T1000 (cell line): ENCODE measurements at places on chromosomes 5 and 9.

GRCh38 chr5:87120518-87121303 lies 147.0 kb upstream of the RASA1 start:
- no peak for DNase-seq

DNA sequence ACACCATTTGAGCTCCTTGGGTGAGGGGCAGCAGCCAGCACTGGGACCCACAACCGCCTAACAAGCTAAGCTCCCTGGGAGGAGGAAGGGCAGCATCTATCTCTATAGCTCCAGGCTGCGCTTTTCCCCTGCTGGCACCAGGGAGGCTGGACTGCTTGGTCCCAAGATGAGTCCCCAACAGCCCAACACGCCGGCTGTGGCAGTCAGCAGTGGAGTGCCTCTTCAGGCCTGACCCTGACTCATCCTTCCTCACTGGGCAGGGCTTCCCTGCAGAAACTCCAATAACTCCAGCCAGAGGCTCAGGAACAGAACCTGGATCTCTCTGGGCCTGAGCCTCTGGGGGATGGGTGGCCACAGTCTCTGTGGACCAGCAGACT lies 113.7 kb upstream of the ADAMTS16 start:
- DNase-seq, result no peak

DNA sequence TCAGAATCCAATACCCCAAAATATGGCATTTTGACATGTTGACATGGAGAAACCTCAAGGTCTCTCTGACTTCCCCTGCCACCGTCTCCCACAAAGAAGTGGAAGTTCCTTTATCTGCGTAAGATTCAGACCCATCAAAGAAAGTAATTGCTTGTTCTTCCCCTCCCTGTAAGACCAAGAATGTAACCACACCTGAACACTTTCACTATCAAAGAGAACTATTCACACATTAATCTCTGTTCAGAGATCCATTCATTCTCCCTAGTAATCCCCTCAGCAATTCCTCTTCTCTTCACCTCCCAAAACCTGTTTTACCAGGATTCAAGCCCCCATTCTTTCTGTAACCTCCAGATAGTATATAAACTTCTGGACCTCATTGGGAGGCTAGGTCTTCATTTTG lies 4.1 kb upstream of the SLC1A1 start:
- no peak for DNase-seq

DNA sequence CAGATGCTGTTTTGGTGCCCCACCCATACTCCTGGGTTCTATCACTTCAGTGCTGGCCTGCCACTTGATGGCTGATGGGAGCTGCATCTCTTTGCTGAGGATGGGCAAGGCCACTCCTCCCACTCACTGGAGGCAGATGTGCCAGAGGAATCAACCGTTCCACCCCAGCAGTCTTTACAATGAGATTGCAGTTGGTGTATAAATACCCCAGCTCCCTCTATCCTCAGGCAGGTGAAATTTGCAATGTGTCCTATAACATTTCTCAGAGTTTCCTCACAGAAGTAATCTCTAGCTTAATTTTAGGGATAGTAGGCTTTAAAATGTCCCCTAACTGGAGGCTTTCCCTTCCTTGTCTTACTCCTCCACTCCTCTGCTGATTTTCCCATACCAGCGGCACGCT lies 36.5 kb upstream of the ERCC6L2 start:
- no peak for DNase-seq

GRCh38 chr5:31008231-31008630 lies 185.3 kb upstream of the CDH6 start:
- no peak for DNase-seq

DNA sequence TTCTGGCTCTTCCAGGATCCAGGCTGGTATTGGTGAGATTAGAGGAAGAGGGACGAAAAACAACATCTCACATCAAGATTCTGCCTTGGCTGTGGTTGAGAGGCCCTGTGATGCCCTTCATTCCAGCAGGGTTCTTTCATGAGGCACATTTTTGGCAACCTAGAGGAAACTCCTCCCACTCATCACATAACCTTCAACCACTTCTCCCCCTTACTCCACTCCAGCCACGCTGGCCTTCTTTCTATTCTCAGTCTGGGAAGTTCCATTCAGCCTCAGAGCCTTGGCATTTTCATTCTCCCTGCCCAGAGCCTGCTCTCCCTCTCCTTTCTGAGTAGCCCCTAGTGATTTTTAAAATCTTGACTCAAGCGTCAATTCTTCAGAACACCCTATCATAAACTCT lies 337.5 kb downstream of the ZSWIM6 start:
- no peak for DNase-seq

- DNase-seq, result no peak
Measured at GRCh38 chr5:74639807-74640449, 600 bp downstream of the ENC1 start.

DNA sequence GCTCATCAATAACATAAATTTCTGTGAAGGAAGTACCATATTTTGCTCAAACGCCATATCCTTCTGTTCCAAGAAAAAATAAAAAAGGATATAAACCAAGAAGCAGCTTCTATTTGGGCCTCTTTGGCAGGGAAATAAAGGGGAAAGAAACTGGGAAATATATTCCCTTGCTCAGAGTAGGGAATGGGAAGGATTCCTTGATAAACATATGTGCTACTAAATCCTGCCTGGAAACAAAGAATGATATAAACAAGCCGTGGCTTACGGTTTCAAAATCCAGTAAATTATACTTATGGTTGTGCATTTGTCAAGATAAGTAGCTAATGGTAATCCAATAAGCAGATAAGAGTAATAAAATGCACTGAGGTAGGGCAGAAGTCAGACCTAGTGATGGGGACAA lies 481.6 kb downstream of the NTRK2 start:
- DNase-seq, result no peak

GRCh38 chr5:176573564-176574296 lies 24.6 kb downstream of the CDHR2 start:
- no peak for DNase-seq

- DNase-seq, result no peak
Measured at GRCh38 chr9:36486933-36487481, 85.7 kb upstream of the MELK start.

DNA sequence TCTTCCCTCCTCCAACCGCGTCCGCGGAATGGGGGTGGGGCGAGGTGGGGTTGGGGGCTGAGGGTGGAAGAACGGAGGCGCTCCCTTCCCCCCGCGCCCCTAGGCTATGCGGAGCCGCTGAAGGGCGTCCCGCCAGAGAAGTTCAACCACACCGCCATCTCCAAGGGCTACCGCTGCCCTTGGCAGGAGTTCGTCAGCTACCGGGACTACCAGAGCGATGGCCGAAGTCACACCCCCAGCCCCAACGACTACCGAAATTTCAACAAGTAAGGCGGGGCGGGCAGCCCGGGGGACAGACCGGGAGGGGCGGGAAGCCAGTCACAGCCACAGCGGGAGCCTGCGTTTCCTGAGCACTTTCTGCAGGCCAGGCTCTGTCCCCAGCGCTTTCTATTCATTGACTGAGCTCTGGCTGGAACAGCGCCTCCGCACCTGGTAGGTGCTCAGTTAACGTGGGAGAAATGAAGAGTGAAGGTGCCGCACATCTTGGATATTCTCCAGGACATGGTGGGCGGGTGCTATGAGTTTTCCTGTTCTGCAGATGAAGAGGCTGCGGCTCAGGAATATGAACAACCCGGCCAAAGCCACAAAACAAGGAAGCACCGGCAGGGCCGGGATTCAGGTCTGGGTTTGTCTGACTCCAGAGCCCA lies 11.3 kb downstream of the MYOZ3 start:
- DNase-seq, result no peak

GRCh38 chr9:72657023-72657422 lies 135.6 kb downstream of the TMC1 start:
- DNase-seq, result no peak

- no peak for DNase-seq
Measured at GRCh38 chr5:150487199-150488061, 20.5 kb upstream of the NDST1 start.

- no peak for DNase-seq
Measured at GRCh38 chr5:61277190-61277589, 54.9 kb upstream of the ZSWIM6 start.

DNA sequence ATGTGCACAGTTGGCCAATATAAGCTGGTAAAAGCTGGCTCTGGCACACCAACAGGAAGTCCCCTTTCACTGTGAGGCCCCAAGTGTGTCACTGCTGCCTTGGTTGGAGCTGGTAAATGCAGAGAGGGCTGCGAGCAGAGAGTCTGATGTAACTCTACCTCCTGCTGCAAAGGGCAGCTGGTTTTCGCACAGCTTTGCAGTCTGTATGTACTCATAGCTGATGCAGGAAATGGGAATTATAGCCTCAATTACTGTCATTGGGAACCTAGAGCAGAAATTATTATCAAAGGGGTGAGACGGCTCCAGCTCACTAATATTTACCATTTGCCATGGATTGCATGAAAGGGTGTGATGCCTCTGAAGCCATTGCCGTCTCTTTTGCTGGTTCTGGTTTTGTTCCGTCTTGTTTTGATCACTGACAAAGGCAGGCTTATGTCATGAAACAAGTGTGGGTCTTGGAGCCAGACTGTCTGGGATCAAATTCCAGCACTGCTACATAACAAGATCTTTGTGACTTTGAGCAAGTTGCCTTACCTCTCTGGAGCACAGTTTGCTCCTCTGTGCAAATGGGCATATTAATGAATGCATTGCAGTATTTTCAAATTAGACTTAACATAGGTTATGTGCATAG lies 124.3 kb upstream of the SLC25A48 start:
- DNase-seq, result no peak

GRCh38 chr5:177035976-177036375 lies 13.5 kb downstream of the ZNF346 start:
- DNase-seq, result no peak

- DNase-seq, result no peak
Measured at GRCh38 chr9:122071715-122072114, 21.4 kb downstream of the TTLL11 start.

- DNase-seq, result no peak
Measured at GRCh38 chr5:179230061-179230461, 115.2 kb downstream of the ADAMTS2 start.

GRCh38 chr5:72238712-72239445 lies 81.2 kb downstream of the MRPS27 start:
- DNase-seq, result no peak

DNA sequence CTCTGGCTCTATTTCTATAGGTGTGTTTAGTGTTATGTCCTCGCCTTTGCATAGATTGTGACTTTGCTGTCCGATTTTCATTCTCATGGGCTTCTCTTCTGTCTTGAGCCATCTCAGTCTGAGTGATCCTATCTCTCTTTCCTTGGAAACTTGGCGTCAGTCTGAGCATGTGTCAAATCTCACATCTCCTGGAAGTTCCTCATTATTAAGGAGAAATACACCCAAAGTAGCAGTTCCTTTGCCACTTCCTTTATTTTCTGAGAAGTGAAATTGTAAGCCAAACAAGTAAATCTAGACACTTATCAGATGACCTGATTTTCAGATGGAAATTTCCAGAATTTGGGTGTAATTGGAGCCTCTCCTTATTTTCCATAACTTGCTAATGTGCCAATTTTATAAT lies 126.9 kb upstream of the ANKH start:
- DNase-seq, result no peak

DNA sequence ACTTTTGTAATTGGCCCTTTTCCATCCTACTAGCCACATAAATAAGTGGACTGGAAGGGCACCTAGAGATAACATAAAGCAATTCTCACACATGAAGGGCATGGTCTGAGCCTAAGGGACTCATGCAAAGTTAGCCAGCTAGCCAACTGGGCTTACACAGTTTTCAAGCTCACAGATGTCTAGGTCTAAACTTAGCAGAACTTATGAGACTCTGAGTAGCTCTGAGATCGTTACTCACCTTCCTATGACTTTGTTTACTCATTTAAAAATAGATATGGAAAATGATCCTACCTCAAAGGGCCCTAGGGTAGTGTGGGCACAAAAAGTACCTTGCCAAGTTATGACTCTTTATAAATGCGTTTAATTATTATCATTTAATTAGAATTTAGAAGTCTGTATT lies 410.4 kb upstream of the MPDZ start:
- DNase-seq, result no peak

GRCh38 chr5:53983568-53984460 lies 326.6 kb downstream of the ARL15 start:
- DNase-seq, result peak; percentile 58

DNA sequence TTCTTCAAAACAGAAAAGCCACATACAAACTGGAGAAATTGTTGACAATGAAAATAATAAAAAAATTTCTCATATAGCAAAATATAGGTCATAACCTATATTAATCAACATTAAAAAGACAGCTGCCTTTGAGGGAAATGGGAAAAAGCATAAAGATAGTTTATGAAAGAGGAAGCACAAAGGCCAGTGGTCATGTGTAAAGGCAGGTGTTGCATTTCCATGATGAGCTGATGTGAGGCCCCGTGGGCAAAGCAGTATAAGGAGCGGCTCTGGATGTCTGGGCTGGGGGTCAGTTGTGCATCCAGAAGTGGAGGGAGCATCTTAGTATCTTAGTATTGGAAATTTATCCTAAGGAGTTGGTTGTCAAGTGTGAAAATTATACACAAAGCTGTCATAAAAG lies 18.3 kb downstream of the NDUFS6 start:
- no peak for DNase-seq

DNA sequence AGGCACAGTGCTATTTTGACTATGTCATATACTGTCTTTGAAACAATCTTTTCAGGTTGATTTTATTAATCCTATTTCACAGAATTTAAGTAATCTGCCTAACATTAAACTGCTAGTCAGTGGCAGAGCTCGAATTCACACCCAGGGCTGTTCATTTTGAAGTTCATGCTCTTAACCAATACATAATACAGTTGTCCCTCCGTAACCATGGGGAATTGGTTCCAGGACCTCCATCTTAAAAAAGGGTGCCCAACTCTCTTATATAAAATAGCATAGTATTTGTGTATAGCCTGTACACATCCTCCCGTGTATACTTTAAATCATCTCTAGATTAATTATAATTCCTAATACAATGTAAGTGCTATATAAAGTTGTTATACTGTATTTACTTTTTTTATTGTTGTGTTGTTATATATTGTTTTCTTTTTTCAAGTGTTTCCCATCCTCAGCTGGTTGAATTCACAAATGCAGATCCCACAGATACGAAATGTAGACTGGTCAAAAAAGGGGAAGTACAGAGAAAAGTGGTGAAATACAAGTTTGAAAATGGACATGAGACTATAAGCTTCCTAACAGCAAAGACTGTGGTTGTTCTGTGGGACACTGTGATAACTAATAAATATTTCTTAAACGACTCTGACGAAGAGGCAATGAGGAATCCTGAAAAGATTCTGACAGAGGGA lies 18.3 kb downstream of the RFX3 start:
- no peak for DNase-seq

DNA sequence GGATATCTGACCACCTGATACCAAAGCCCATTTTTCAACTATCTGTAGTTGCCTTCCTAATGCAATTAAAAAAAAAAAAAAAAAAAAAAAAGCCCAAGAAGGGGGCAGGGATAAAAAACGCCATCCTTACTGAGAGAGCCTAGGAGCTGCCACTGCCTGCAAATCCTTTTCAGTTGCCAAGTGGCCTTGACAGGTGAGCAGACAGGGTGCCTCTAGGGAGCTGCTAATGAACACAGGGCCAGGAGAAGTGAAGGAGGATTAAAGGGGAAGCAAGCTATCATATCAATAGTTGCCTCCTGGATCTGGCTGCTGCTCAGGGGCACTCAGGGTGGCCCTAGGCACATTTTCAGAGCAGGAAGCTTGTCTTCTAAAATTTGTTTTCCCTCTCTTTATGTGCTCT lies 547.4 kb downstream of the TLE1 start:
- no peak for DNase-seq
